Liver (tissue), 10 donors: ENCODE measurements at places on chromosomes 7 and 10. TPM values are rescaled to one million over a fixed set of nuclear protein-coding genes. Genes with fewer than 3 reads are reported as not detected.

- no peaks in the 10 kb centered on the region for H3K27me3 ChIP-seq
- no peak overlapping the region for H3K4me3 ChIP-seq
- no peak for DNase-seq
- H3K4me1 ChIP-seq = no peaks in the 10 kb centered on the region
These were observed 387.0 kb upstream of the SEMA3D start for GRCh38 chr7:85573844-85574243.

DNA sequence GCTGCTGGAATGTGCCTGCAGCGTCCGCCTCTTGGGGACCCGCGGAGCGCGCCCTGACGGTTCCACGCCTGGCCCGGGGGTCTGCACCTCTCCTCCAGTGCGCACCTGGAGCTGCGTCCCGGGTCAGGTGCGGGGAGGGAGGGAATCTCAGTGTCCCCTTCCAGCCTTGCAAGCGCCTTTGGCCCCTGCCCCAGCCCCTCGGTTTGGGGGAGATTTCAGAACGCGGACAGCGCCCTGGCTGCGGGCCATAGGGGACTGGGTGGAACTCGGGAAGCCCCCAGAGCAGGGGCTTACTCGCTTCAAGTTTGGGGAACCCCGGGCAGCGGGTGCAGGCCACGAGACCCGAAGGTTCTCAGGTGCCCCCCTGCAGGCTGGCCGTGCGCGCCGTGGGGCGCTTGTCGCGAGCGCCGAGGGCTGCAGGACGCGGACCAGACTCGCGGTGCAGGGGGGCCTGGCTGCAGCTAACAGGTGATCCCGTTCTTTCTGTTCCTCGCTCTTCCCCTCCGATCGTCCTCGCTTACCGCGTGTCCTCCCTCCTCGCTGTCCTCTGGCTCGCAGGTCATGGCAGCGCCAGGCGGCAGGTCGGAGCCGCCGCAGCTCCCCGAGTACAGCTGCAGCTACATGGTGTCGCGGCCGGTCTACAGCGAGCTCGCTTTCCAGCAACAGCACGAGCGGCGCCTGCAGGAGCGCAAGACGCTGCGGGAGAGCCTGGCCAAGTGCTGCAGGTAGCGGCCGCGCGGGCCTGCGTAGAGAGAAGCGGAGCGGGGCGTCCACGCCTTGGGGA, 645 bp downstream of the SLC26A4 start:
- H3K36me3 ChIP-seq = no peaks in the 10 kb centered on the region
- peak; percentile 39 for DNase-seq
- no peak overlapping the region for H3K27ac ChIP-seq
- H3K27me3 ChIP-seq = no peaks in the 10 kb centered on the region
- peak overlapping the region; percentile 51 for H3K4me3 ChIP-seq

DNA sequence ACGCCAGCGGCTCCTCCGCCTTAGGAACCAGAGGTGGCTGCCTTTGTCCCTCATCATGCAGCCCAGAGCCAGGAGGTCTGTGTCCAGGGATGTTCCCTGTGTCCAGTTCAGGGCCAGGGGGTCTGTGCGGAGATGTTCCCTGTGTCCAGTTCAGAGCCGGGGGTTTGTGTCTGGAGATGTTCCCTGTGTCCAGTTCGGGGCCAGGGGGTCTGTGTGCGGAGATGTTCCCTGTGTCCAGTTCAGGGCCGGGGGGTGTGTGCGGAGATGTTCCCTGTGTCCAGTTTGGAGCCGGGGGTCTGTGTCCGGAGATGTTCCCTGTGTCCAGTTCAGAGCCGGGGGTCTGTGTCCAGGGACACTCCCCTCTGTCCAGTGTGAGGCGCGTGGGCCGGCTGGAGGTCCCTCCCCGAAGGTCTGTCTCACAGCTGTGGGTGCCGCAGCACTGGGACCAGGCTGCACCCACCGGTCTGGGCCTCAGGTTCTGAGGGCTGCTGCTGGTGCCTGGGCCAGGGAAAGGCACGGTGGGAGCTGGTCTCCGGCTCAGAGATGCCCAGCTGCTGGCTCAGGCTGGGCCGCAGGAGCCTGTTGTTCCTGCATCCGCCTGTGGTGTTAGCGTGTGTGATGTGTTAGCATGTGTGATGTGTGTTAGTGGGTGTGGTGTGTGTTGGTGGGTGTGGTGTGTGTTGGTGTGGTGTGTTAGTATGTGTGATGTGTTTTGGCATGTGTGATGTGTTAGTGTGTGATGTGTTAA, 67.9 kb upstream of the CFAP46 start:
- H3K4me1 ChIP-seq = no peaks in the 10 kb centered on the region
- no peaks in the 10 kb centered on the region for H3K36me3 ChIP-seq
- no peaks in the 10 kb centered on the region for H3K27me3 ChIP-seq
- H3K27ac ChIP-seq = no peak overlapping the region
- DNase-seq = no peak

- no peaks in the 10 kb centered on the region for H3K36me3 ChIP-seq
- no peaks in the 10 kb centered on the region for H3K27me3 ChIP-seq
- peaks cover 22% of the 10 kb centered on the region for H3K4me1 ChIP-seq
- H3K4me3 ChIP-seq = no peak overlapping the region
- peak overlapping the region; percentile 77 for H3K27ac ChIP-seq
These were observed 219.8 kb upstream of the FRMD4A start for GRCh38 chr10:14550471-14550981.

GRCh38 chr7:87129848-87130247, 22.4 kb upstream of the DMTF1 start:
- no peaks in the 10 kb centered on the region for H3K36me3 ChIP-seq
- no peaks in the 10 kb centered on the region for H3K4me1 ChIP-seq
- no peaks in the 10 kb centered on the region for H3K27me3 ChIP-seq
- H3K4me3 ChIP-seq = no peak overlapping the region

DNA sequence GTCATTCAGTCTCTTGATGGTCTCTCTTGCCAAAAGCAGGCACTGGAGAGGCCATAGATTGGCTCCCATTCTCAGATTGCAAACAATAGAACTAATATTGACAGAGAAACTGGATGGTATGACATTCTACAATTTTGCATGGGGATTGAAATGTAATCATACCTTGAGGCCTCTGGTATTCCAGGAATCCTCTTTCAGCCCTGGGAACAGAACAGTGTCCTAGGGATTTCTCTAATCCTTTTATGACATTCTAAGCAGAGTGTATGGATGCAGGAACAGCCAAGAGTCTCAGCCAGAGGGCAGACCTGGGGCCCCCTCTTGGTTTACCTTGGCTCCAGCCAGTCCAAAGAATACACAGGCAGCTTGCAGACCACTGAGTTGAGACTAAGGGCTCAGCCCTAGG, 206.4 kb downstream of the KCNMA1 start:
- no peak overlapping the region for H3K4me3 ChIP-seq
- H3K4me1 ChIP-seq = no peaks in the 10 kb centered on the region
- no peak for DNase-seq
- no peaks in the 10 kb centered on the region for H3K36me3 ChIP-seq
- no peaks in the 10 kb centered on the region for H3K27me3 ChIP-seq

DNA sequence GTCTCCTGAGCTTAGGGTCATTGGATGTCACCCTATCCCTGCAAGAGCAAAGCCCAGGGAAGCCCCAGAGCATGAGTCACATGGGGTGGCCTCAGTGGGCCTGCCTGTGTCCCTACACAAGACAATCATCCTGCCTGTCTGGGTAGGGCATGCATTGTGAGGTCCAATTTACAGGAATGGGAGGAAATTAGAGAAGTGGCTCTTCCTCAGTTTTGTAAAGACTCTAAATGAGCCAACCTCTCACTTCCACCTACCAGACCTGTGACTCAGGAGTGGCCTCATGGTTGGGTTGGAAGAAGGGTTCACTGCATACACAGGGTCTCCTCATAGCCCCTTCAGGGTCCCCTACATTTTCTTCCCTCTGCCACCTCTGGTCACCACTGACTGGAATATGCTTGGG, 43.6 kb upstream of the SMNDC1 start:
- H3K36me3 ChIP-seq = no peaks in the 10 kb centered on the region
- DNase-seq = no peak
- no peaks in the 10 kb centered on the region for H3K4me1 ChIP-seq
- H3K4me3 ChIP-seq = no peak overlapping the region

- no peak overlapping the region for H3K27ac ChIP-seq
- no peaks in the 10 kb centered on the region for H3K27me3 ChIP-seq
- H3K36me3 ChIP-seq = no peaks in the 10 kb centered on the region
These were observed 58.6 kb downstream of the ZMIZ1 start for GRCh38 chr10:79127151-79127961.

- no peaks in the 10 kb centered on the region for H3K27me3 ChIP-seq
- DNase-seq = no peak
- no peak overlapping the region for H3K27ac ChIP-seq
- H3K4me1 ChIP-seq = no peaks in the 10 kb centered on the region
- H3K36me3 ChIP-seq = no peaks in the 10 kb centered on the region
These were observed 73.9 kb upstream of the PTN start for GRCh38 chr7:137417464-137417863.

DNA sequence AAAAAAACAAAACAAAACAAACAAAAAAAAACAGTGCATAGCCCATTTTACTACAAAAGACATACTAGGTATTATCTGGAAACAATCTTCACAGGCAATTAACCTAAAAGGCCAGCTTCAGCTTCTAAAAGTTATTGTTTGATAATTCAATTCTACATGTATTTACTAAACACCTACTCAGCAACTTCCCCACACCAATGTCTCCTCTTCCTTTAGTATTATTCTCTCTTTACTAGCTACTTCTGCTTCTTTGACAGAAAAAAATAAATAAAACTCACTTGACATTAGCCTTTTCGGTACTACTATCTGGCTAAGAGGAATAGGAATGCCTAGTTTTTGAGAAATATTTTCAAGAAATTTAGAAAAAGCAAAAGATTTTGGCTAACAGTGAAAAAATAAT, 2.8 kb downstream of the TM9SF3 start:
- H3K27ac ChIP-seq = no peak overlapping the region
- no peak overlapping the region for H3K4me3 ChIP-seq
- no peaks in the 10 kb centered on the region for H3K36me3 ChIP-seq

DNA sequence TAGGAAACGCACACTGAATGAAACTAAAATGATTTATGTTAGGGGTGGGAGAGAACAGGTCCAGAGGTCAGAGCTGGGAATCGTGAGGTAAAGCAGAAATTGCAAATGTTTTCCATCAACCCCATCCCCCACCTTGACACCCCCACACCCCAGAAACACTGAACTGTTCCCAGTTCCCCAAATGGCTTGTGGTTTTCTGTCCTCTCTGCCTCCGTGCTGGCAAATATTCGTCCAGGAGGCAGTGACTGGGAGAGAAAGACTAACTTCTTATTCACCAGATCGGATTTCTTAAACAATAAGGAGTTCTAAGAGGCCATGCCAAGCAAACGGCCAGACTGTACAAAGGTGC, 730 bp upstream of the RASSF4 start:
- no peaks in the 10 kb centered on the region for H3K27me3 ChIP-seq
- H3K36me3 ChIP-seq = no peaks in the 10 kb centered on the region
- H3K4me1 ChIP-seq = peaks cover 12% of the 10 kb centered on the region
- peak overlapping the region; percentile 84 for H3K4me3 ChIP-seq

Gene PLEKHS1
- total RNA-seq = not detected

Gene ADAMTS14
- 0.09 TPM for total RNA-seq

Gene CTAGE6
- 0.33 TPM for total RNA-seq

Gene HMX3
- total RNA-seq = not detected

Gene AFAP1L2
- 1.6 TPM for total RNA-seq

Gene GIMAP8
- 8.8 TPM for total RNA-seq

Gene HMX2
- total RNA-seq = not detected

Gene LRGUK
- total RNA-seq = 0.09 TPM

Gene EGR2
- 0.19 TPM for total RNA-seq

Gene PIK3CG
- 4.1 TPM for total RNA-seq
